ENCODE measurements at places on chromosomes 5 and 9.

DNA sequence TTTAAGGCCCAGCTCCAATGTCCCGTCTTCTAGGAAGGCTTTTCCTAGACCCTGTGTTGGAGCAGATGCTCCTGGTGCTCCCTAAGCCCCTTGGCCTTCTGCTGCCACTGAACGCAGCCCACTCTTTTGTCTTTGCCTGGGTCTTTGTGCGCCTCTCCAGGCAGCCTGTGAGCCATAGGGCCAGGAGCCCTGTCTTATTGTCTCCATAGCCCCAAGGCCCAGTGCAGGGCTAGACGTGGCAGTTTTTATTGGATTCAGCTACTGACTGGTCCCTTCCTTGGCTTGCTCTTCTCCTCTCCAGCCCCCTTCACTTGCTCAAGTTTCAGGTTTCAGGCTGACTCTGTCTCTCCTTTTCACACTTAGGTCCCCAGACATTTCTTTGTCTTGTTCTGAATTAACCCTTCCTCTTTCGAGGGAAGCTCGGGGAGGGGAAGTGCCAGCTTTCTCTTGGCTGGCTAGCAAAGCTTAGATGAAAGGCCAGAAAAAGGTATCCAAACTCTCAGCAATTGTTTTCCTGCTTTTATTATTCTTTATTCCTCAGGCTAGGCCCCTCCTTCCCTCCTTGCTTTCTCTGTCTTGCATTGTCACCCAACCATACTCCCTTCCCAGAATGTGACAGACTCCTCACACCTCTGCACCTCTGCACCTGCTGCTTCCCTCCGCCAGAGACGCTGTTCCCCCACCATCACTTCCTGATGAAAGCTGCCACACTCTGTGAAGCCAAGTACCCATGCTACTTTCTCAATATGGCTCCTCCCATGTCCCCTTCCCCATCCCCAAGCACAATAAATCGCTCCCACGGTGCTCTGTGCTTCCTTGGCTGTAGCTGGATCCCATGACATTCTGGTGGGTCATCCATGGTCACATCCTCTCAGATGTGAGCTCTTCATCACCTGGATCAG is 101.6 kb upstream of the CPEB4 start:
- DNase-seq, result peak; percentile 15

- DNase-seq, result no peak
These were observed 4.6 kb downstream of the SURF4 start for GRCh38 chr9:133371261-133371711.

GRCh38 chr5:8456846-8457186 is 587.9 kb downstream of the MTRR start:
- DNase-seq, result no peak

GRCh38 chr9:286071-286740 is 71.5 kb downstream of the DOCK8 start:
- DNase-seq, result no peak

GRCh38 chr5:80070338-80071056 is 35.3 kb downstream of the THBS4 start:
- DNase-seq, result no peak

DNA sequence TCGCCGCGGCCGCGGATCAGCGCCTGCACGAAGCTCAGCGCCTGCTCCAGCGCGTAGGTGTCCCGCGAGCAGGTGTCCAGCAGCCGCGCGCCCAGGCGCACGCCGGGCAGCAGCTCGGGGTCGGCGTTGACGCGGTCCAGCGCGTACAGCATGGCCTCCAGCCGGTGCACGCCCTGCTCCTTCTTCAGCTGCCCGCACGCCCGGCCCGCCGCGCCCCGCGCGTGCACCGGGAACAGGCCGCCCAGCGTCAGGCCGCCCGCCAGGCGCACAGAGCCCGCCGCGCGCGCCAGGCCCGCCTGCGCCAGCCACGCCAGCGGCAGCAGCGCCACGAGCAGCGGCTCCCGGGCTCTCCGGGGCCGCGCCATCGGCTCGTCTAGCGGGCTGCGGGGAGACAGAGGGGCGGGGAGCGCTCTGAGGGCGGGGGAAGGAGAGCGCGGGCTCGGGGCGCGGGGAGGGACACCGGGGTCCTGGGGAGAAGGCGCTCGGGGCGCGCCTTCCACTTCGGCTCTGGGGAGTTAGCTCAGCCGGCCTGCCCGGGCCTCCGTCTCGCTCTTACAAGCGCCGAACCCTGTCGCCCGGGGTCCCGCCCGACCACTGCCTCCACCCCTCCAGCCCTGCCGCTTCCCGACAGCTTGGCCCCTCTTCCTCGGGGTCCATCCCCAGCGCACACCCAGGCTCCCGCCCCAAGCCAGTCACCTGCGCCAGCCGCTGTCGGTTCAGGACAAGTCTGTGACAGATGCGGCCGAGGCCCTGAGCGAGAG is at the start of gene GRM6:
GRM6 (minus strand) TSS at position 741 of the 761 bp plus-strand sequence; CDS start at position 365, 376 bp downstream.
- DNase-seq, result no peak

- DNase-seq, result no peak
These were observed 607.6 kb downstream of the PTPRD start for GRCh38 chr9:10005206-10005605.

- DNase-seq, result no peak
These were observed 214.3 kb upstream of the SEMA6A start for GRCh38 chr5:116788851-116789403.

GRCh38 chr9:23431459-23431858 is 394.6 kb downstream of the ELAVL2 start:
- no peak for DNase-seq

- peak; percentile 76 for DNase-seq
These were observed 350.5 kb upstream of the WWC1 start for GRCh38 chr5:167940911-167941310.

Measured in NCI-H82 (cell line).